ENCODE measurements at places on chromosomes 13 and 19.

DNA sequence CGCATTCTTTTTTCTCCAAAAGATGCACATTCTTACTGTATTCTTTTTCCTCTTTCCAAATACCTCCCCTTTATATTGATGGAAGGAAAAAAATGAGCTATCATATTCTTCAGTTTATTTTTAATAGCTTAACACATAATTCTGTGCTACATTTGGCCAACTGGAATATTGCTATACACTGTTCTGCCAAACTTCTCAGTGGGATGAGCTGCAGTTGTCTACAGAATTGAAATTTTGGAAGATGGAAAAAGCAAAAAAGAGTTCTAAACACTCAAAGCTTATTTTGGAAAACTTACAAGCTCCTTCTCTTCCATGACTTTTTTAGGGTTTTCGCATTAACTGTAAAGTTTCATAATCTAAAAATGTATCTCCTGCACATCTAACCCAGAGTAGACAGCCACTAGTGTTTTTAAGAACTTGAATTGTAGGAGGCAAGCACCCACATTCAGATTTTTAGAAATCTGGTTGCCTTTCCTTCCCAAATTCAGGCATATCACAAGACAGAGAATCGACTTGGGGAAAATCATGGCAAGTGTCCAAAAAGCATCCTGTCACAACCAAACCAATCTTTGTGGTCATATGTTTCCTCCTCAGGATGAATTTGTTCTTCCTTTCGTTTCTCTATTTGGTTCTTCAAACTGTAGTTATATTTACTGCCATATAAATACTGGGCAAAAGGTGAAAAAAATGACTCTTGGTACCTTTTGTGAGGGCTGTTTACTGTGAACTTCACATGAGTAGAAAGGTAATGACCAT lies 111.4 kb upstream of the FRY start:
- DNase-seq: no peak

- DNase-seq: no peak
These were observed 25.2 kb downstream of the MARK4 start for GRCh38 chr19:45276284-45276687.

GRCh38 chr19:46841458-46842083 lies 9.1 kb downstream of the AP2S1 start:
- peak; percentile 59 for DNase-seq

- peak; percentile 66 for DNase-seq
These were observed at the start of gene SPATA13 for GRCh38 chr13:24160458-24161009. Gene SPATA13 (plus strand): TSS chr13:24160720. CDS start chr13:24222930, 62,210 bp downstream.

DNA sequence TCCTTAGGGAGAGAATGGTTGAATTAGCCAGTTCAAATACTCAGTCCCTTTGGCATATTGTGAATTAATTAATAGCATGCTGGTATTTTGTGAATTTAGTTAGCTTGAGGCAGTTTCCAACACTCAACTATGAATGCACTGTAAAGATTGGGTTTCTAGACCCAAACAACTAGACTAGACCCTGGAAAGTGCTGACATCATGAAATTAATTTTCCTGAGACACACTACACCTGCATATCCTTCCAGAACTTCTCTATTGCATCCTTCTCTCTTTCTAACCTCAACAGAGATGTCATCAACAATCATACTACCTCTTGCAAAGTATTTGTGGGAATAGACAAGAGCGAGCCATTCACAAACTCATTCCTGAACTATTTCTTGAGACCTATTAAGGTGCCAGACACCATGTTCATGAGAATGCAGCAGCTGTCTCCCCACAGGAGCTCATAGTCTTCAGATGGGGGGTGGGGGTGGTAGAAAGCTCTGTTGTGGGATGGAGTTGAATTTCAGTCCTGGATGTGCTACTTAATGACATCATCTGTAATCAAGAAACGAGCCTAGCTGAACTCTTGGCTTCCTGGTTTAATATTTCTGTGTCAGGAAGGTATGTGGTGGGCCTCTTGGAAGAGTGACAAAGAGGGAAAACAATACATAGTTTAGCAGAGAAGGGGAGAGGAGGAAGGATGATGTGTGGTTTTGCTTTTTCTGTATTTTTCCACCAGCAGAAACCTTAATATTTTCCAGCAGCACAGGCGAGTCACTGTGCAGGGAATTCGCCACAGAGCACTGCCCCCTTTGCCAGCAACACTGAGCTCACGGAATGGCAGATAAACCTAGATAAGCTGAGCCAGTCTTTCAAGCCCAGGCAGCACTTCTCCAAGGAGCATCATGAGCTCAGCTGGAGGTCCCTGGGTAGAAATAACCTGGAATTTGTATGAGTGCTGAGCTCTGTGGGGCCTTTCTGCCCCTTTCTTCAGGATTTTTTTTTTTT lies 53.1 kb upstream of the CYSLTR2 start:
- DNase-seq: peak; percentile 41

DNA sequence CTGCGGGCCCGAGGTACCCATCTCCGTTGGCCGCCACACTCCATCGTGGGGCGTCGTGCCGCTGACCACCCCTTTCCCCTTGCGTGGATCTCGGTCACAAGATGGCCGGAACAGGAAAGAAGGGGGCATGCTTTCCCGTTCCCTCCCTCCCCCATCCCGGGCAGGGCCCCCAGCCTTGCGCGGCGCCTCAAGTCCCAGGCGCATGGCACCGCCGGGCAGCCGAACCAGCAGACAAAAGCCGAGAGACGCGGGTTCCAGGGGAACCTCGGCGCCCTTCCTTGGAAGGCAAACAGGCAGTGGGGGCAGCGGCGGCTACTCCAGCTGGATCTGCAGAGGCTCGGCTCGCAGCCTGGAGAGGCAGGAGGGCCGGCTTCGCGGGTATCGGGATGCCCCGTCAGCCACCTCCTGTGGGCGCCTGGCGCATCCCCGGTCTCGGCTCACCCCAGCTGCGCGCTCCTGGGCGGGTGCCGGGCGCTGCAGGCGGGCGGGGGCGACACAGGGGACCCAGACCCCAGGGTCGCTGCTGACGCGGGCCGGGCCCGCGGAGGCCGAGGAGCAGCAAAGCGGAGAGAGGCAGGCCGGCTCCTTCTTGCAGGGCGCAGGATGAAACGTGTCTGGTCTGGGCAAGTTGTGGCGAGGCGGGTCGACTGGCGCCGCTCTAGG lies 439 bp downstream of the DZIP1 start:
- no peak for DNase-seq

All from RCC 7860 (cell line).